Globus pallidus (tissue), 1 donor: ENCODE measurements at places on chromosomes 12 and 14.
A peak's percentile ranks its signal among the peaks of the same experiment; 100 is the strongest.

DNA sequence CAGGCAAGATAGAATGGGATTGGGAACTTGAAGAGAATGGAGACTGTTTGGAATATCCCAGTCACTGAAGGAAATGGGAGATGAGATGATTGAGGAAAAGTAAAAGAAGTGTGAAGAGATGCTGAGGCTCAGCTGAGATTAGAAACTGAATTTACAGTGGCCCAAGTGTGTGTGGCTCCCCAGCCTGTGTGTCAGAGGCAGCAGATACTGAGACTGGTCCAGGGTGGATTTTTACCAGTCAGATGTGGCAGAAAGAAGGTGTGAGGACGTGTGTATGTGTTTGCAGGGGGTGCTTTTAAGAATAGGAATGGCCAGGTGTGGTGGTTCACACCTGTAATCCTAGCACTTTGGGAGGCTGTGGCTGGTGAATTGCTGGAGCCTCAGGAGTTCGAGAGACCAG lies 42.9 kb downstream of the PRKCH start:
- no peak for DNase-seq

GRCh38 chr12:14921218-14921617 lies 17.1 kb downstream of the ERP27 start:
- DNase-seq, result no peak

GRCh38 chr12:8547645-8548044 lies 6.9 kb upstream of the CLEC4E start:
- no peak for DNase-seq

GRCh38 chr12:102883204-102883799 lies 33.7 kb downstream of the PAH start:
- peak; percentile 12 for DNase-seq
